Activated CD8-positive, alpha-beta memory T cell treated with anti-CD3 and anti-CD28 coated beads for 1 hour (primary cell): ENCODE measurements at places on chromosomes 2 and 18.

DNA sequence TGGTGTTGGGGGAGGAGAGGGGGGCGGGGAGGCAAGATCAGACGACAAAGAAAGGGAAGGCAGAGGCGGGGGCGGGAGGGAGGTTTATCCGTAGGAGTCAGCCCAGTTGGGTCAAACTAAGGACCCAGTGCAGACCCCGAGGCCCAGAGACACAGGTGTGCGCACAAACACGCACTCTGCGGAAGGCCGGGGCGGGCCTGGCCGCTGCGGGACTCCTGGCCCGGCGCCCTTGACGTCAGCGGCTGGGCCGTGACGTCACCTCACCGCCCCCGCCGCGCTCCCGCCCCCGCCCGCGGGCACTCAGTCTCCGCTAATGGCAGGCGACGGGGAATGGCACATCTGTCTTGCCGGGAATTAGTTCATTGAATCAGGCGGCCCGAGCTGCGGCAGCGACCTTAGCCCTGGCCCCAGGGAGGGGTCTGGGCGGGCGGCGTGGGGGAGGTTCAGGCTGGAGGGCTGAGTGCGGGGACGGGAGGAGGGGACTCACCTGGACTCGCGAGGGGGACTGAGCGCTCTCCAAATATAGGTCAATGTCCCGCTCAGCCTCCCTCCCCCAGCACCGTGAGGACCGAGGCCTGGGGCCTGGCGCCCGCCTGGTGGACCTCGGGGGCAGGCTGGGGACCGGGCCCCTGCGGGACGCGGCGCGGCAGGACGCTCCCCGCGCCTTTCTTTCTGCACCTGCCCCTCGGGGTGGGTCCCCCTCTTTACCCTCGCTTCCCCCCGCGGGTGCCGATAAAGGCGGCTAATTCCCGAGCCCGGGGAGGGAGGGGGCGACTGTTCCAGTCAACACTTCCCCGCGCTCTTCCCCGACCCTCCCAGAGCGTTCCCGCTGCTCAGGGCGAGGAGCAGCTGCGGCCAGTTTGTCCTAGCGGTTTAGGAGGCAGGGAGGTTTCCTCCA is 15.5 kb upstream of the ECEL1 start:
- DNase-seq = peak; percentile 27

- DNase-seq = no peak
Observed at GRCh38 chr2:26735883-26736588, 28.0 kb upstream of the SLC35F6 start.

DNA sequence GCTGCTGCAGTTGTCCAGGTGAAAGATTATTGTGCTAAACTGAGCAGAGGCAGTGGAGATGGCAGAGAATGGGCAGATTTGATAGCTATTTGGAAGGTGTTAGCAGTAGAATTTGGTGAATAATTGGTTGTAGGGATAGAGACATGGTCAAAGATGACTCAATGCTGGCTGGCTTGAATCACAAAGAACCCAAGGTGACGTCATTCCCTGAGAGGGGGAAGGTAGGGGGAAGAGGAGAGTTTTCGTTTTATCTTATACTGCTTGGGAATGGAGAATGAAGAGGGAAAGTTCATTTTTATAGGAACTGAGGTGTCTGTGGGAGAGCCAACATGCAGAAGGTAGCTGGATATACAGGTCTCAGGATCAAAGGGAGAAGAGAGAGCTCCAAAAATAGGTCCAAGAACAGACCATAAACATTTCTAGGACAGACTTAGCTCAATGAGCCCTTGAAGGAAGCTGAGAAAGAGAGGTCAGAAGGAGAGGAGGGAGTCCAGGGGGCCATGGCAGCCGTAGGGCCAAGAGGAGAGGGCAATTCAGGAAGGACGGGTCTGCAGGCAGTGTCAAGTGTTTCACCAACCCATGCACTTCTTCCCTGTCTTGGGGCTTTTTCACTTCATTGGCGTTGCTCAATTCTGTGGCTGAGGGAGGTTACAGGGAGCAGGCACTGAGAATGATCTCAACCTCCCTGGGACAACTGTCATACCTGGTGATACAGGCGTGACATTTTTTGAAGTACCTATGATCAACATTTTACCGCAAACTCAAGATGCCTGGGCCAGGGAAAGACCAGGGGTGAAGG is 281.3 kb downstream of the TDRD15 start:
- DNase-seq = no peak

GRCh38 chr18:809985-810642 is 1.9 kb downstream of the YES1 start:
- DNase-seq = no peak

DNA sequence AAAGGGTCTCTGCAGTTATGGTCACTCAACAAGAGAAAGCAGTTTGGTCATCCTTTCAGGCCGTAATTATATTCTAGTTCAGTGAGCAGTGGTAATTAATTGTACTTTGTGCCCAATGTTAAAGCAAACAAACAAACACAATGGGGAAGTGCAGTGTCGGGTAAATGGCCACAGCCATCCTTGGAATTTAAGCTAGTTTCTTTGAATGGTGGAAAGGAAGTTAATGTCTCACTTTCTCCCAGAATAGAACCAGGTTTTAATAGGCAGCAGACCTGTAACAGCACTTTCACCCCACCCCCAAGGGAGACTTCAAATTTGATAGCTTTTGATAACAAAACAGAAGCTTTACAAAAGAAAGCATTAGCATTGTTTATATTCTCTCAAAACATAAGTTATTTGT is 20.0 kb upstream of the ITGAV start:
- no peak for DNase-seq

- no peak for DNase-seq
Observed at GRCh38 chr2:158391876-158392275, 64.7 kb downstream of the CCDC148 start.

GRCh38 chr2:187408926-187409325 is 39.1 kb downstream of the CALCRL start:
- DNase-seq = no peak

- no peak for DNase-seq
Observed at GRCh38 chr2:46914578-46915230, 902 bp downstream of the MCFD2 start.

- no peak for DNase-seq
Observed at GRCh38 chr18:45551142-45551815, 64.0 kb upstream of the SLC14A2 start.

DNA sequence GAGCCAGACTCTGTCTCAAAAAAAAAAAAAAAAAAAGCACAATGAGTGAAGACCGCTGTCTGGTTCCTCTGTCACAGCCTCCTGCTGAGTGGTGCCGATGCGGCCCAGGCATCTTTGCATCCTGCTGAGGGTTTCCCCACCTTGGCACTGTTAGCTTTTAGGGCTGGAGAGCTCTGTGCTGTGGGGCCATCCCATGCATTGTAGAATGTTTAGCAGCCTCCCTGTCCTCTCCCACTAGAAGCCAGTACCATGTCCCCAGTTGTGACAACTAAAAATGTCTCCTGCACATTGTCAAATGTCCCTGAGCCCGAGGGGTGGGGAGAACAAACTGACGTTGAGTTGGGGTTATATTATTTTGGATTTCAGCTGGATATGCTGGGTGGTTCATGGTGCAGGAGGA is 7.9 kb upstream of the COLEC11 start:
- DNase-seq = no peak

- DNase-seq = no peak
Observed at GRCh38 chr2:133711806-133712205, 143.5 kb upstream of the NCKAP5 start.

DNA sequence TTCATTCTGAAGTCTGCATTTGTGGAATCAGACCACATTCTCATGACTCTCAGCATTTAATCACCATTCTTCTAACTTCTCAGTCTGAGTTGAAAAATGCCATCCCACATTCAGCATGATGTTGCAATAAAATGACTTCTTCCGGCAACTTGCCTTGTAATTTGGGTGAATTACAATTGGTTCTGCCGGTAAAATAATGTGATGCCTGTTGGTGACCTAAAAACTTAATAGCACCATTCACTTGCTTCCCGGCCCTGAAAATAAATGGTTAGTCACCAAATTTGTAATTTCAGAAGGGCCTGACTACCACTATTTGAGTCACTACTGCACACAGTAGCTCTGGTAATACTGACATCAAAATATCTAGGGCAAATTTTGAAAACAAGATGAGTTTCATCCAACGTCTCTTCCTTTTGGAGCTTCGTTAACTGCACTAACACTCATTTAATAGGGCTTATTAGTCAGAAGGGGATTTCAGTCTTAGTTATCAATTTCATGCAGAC is 637.1 kb upstream of the CHAC2 start:
- DNase-seq = no peak

DNA sequence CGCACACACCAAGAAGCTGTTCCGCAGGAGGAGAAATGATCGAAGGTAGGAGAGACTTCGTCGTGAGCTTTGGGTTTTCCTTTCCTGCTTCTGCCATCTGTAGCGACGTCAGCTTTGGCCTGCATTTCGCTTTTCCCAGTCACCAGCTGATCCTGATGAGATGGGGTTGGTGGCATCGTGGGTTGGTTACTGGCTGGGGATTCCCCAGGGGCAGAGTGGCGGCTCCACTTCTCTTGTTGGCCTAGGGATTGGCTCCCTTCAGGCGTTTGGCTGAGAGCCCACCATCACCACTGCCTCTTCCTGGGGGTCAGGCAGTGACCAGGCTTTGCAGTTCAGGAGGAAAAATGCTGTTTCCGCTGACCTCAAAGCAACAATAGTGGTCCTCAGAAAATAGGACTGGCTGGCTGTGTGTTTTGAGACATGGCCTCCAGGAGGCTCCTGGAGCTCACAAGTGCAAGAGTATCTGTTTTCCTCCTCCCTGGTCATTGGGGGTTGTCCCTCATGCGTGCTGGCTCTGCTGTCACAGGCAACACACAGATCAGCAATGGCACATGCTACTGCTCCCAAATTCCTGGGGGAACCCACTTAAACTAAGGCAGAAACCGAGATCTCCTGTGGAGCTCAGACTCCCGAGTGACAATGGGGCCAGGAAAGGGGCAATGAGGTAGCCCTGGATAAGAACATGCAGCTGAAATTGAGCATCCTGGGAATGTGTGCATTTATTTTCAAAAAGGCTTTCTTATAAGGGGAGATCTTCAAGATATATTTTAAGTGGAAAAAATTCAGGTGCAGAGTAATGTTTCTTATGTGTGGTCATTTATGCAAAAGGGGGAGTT is 173.0 kb downstream of the CTIF start:
- no peak for DNase-seq

- DNase-seq = no peak
Observed at GRCh38 chr2:18398833-18399232, 161.6 kb downstream of the RDH14 start.

GRCh38 chr2:98510322-98510662 is 65.6 kb downstream of the INPP4A start:
- no peak for DNase-seq
